ENCODE measurements at places on chromosomes 11 and 22.

GRCh38 chr11:45832811-45833441 is 14.3 kb upstream of the CRY2 start:
- no peak for DNase-seq

GRCh38 chr11:75625021-75625420 is 43.8 kb downstream of the MAP6 start:
- no peak for DNase-seq

DNA sequence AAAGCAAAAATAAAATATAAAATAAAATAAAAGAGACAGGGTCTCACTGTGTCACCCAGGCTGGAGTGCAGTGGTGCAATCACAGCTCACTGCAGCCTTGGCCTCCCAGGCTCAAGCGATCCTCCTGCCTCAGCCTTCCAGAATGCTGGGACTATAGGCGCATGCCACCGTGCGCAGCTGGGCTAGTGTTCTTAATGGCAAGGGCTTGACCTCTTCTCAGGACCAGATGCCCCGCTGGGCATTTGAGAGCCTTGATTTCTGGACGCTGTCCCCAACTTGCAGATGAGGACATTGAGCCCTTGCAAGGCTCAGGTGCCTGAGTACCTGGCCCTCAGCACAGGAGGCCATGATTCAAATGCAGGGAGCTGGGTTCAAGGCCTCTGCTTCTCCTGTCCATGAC is 82.6 kb downstream of the DHCR7 start:
- no peak for DNase-seq

DNA sequence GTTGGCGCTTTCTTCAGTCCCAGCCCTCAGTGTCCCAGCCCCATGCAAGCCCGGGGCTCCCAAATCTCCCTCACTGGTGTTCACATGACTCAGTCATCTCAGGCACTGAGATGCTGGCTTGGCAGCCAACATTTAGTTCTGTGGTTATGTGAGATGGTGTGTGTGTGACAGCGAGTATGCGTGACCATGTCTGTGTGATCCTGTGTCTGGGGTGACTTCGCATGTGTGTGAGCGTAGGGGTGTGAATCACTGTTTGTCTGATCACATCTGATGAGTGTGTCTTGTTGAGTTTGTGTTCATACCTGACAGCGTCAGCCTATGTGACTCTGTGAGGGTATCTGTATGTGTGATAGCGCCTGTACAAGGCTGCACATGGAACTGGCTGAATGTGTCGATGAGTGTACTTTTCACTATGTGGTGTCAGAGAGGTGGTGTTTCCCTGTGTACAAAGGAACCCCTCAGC is 16.2 kb downstream of the CREB3L1 start:
- no peak for DNase-seq

- DNase-seq: no peak
Observed at GRCh38 chr11:32024948-32025347, 65.9 kb upstream of the RCN1 start.

- no peak for DNase-seq
Observed at GRCh38 chr11:8192896-8193209, 24.0 kb upstream of the RIC3 start.

- no peak for DNase-seq
Observed at GRCh38 chr11:61880031-61880430, 11.3 kb downstream of the FADS3 start.

DNA sequence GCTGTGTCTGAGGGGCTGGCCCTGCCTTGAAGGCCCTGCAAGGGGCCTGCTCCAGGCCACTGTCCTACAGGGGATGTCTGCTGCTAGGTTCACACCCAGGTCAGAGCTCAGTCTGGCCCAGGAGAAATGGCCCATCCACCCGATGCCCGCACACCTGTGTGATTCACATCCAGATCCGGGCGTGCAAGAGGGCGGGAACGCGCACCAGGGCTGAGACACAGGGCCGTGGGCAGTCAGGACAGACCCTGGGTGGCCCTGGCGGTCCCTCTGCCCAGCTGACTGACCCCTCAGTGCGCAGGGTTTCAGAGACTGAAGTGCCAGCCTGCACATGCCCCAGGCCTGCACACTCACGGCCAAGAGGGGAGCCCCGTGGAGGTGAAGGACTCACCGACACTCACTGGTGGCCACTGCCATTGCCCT is 7.4 kb downstream of the TOLLIP start:
- DNase-seq: no peak

DNA sequence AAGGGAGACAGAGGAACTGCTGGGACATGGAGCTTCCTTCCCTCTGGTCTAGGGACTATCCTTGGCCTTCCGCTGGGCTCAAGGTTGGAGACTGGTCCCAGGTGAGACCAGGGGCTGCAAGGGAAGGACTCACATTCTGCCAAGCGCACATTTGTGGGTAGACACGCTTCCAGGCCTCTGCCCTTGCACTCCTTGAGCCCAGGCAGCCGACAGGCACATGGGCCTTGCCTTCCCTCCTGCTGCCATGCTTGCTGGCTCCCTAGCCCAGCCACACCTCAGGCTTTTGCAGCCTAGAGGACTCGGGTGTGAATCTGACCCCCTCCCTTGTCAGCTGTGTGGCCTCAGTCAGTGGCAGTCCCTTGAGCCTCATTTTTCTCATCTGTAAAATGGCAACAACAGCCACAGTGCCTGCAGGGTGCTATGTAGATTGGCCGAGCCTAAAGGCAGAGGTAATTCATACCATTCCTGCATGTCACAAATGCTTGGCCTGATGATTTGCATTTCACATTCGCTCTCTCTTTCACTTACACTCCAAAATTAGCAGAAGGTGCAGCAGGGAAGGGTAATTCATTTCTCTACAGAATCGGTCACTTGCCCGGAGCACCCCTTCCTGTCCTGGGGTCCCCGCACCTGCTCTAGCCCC is 57.6 kb upstream of the NECTIN1 start:
- DNase-seq: no peak

GRCh38 chr11:119344291-119345010 is 2.1 kb downstream of the MFRP start:
- no peak for DNase-seq

- no peak for DNase-seq
Observed at GRCh38 chr22:43447380-43447779, 35.6 kb downstream of the MPPED1 start.

GRCh38 chr11:82718307-82718706 is 15.4 kb downstream of the FAM181B start:
- DNase-seq: no peak
